Stimulated activated CD8-positive, alpha-beta memory T cell treated with anti-CD3 and anti-CD28 coated beads, Interleukin-12 subunit alpha, Interleukin-12 subunit beta, amount 100 ng/mL, for 1 hour (primary cell): ENCODE measurements at places on chromosomes 7 and 10.

DNA sequence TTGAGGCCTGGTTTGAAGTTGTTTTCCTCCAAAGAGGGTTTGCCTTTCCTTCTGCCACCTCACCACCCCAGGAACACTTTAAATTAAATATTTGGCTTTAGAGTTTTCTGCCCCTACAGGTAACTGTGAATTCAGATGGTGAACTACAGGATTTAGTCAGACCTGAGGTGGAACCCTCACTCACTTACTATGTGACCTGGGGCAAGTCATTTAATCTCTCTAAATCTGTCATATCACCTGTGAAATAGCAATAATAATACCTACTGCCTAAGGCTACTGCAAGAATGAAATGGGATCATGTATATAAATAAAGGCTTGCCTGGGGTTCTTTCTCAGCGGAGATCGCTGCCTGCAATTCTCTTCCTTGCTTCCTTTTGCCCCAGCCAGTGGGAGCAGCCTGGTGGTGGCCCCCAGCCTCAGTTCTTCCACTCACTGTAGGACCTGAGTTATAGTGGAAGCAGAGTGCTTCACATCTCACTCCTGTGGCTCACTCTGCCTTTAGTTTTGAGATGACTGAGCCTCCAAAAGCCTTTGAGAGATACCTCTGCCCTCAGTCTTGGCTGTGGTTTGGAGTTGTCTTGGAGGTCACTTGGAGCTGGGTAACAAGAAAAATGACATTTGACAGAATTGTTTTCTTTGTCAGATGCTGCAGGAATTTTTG is 6.1 kb upstream of the ANKRD2 start:
- DNase-seq = no peak

DNA sequence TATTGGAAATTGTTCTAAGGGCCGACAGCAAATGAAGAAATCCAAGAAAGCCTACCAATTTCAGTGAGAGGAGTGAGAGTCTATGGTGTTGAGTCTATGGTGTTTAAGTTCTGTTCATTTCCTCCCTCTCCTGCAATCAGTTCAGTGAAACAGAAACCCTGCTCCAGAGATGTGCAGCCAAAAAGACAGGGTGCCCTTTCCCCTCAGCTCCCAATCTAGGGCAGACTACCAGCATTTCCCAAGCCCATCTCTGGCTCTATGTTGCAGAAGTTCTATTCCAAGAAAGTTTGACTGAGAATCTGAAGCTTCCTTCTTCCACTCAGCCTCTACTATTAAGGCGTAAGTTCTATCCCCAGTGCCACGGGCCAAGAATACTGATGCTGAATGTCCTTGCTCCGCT is 18.5 kb upstream of the ALOX5 start:
- no peak for DNase-seq

- no peak for DNase-seq
Measured at GRCh38 chr7:107744345-107744750, 406 bp downstream of the CBLL1 start.

- DNase-seq = no peak
Measured at GRCh38 chr7:4724648-4725013, 42.5 kb downstream of the FOXK1 start.

DNA sequence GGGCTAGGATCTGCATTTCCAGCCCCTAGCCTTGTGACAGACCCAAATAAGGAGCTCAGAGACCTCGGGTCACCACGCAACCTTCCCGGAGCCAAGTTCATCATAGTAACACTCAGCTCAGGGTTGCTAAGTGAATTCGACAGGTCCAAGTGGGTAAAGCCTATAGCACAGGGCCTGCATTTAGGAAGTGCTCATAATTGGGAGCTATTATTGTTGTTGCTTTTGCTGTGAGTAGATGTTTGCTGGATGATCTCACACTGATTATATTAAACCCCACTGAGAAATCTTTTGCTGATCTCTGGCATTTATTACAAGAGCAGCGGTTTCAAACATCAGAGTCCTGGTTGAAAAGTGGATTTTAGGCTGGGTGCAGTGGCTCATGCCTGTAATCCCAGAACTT is 20.3 kb upstream of the SAR1A start:
- no peak for DNase-seq

DNA sequence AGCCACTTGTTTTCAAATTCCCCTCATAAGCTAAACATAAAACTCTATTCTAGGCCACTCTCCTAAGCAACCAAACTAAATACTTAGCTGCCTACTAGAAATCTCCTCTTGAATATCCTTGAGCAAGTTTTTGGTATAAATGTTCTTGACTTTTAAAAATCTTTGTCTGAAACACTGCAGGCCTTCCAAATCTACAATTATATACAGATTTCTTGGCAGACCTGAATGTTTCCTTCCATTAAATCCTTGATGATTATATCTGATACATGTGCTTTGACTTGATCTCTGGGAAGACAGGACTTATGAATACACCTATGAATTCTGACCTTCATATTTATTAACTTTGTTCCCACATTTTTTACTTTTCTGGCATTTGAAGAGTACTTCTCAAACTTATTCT is 314.5 kb downstream of the CACNA2D1 start:
- DNase-seq = no peak

DNA sequence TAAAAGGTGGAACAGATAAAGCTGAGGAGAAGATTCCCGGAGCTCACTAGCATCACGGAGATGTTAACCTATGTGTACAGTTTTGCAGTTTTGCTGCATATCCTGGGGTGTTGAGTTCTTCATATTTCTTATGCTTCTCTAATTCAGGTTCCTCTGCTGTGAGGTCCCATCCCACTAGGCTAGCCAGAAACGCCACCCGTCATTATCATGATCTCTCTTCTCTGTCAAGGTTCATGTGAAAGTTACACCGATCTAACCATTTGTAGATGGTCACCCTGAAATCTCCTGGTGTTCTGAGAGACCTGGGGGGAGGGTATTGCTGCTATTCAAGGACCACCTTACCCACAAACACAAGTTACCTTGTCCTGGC is 136.3 kb downstream of the CCDC71L start:
- DNase-seq = no peak

- DNase-seq = no peak
Measured at GRCh38 chr7:157480371-157481050, 143.7 kb downstream of the DNAJB6 start.

DNA sequence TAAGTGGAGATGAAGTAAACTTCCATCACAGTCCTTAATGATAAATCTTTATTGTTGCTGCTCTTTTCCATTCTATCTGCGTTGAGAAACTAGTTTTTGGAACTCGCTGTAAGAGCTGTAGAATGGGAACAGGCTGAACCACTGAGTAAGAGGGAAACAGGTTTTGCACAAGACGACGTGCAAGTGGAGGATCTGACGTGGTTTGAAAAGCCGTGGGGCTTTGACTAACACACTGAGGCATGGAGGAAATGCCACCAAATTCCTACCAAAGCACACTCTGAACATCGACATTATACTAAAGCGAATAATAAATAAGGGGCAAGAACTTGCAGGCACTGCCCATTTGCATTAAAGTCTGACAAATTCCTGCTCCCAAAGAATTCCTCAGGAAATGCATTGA is 160.6 kb downstream of the KLF6 start:
- no peak for DNase-seq

DNA sequence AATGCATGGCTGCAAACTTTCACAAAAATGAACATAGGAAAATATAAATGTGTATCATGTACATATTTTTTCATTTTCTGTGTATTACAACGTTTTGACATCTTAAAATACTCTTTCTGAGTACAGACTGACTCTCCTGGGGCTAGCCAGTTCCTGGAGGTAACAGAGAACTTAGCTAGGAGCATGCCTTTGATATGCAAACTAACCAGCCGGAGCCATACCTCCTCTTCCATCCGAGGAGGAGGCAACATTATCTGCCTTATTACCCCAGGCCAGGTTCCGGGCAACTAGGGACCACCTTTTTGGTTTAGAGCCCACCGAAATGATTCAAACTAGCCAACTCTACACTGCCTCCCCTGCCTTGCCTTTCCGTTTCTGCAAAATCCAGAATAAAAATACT is 33.7 kb upstream of the HECW1 start:
- DNase-seq = no peak

DNA sequence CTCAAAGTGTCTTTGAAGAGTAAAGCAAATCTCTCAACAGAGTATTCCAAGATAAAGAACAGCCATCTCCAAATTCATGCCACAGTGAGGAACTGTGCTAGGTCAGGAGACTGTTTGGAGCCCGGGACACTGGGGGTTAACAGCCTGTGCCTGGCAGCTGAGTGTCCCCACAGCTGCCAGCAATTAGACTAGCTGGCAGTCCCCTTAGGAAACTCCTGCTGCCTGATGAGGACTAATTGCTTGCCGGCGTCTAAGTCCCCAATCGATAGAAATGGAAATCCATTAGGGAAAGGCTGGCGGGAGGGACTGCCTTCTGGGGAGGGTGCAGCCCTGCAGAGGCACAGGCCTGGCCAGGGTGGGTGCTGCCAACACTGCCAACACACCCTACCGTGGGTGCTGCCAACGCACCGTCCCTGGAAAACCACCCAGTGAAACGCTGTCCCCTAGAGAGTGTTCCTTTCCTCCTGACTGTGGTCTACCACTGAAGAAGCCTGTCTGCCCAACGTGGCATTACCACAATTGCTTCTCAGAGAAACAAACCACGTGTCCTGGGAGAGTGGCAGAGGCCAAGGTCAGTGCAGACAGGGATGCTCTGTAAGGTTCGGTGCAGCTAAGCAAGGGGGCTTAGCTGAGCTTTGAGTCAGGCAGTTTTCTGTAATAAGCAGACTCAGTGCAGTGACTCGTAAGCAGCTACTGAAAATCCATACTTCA is 60.8 kb downstream of the XRCC2 start:
- DNase-seq = no peak

DNA sequence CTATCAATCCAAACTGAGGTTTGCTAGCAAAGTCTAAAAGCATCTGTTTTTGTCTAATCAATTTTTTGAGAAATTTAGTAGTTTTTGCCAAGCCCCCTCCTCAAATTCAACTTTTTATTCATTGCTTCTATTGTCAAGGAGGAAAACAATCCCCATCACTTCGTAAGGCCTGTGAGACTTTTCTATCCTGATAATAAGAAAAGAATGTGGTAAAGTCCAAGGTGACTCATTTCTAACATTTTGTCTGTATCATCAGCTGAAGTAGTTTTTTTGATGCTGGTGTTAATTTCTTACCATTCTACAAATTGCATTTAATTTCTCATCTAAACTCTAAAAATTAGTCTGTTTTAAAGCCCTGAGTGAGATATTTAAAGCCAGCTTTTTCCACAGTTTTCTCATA is 11.7 kb downstream of the ANK3 start:
- DNase-seq = no peak

GRCh38 chr10:31135171-31135570 is 103.5 kb upstream of the ZNF438 start:
- DNase-seq = no peak

- DNase-seq = no peak
Measured at GRCh38 chr7:28984217-28984616, 26.1 kb upstream of the TRIL start.

- no peak for DNase-seq
Measured at GRCh38 chr7:107194052-107194451, 25.2 kb downstream of the HBP1 start.

DNA sequence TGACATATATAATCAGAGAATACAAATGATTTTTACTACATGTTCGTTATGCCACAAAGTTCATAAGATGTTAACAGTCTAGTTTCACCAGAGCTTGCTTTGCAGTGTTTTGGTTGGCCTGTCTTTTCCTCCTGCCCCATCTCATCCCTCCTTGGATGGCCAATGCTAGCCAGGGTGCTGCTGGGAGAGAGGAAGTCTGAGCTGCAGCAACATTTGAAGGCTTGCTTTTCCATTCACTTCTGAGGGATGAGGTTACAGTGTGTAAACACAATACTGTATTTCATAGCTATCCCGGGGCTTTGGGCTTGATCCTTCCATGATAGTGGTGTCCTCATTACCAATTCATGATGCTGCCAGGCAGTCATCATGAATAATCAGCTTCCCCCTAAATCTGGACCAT is 170.5 kb downstream of the RAB11FIP2 start:
- no peak for DNase-seq

GRCh38 chr10:70672165-70673042 is at the start of gene ADAMTS14:
Gene ADAMTS14, plus strand, starts transcription at chr10:70672506. Its CDS starts 297 bp downstream, at chr10:70672803.
- DNase-seq = no peak

DNA sequence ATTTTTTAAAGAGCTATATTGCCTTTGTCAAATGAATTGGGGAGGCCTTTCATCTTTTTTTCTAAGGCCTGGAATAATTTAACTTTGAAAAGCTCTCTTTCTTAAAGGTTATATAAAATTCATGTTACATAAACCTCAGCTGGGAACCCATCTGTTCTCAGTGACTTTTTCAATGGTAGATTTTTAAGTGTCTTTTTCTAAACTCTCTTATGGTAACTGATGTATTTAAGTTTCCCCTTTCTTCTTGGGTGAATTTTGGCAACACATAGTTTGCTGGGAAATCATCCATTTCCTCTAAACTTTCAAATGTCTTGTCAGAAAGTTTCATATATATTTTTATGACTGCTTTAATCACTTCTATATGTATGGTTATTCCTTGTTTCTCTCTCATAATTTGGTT is 362.2 kb upstream of the KLF6 start:
- DNase-seq = no peak

GRCh38 chr10:23047201-23048050 is 48.0 kb upstream of the MSRB2 start:
- no peak for DNase-seq

DNA sequence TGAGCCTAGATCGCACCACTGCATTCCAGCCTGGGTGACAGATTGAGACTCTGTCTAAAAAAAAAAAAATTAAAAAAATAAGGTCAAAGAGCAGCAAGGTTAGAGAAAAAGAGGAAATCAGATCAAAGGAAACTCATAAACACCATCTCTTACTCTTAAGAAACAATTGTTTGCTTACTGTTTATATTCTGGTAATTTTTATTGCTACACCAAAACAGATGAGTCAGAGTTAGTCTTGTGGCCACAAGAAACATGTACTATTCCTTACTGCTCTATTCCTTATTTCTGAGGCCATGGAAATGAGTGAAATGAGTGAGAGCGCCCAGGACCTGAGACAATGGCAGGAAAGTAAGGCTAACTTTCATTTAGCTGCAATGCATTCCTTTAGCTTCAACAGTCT is 387.3 kb downstream of the HPSE2 start:
- DNase-seq = no peak

- no peak for DNase-seq
Measured at GRCh38 chr7:23205577-23205908, 23.7 kb downstream of the NUP42 start.

GRCh38 chr10:89242345-89242684 is 9.3 kb downstream of the LIPA start:
- no peak for DNase-seq

DNA sequence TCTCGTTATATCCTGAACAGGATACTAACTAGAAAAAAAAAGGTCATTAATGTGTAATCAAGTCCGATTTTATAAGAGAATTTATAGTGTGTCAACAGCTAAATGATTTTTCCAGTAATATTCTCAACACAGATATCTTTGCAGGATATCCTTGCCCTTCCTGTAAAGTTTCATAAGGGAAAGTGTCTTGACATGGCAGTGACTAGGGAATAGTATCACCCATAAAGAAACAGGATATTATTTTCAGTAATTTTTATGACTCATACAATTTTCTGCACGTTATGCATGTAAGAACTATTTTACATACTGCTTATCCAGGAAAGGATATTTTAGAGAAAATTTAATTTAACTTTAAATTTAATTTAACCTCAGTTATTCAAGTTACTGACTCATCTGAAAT is 19.5 kb upstream of the PNLIP start:
- no peak for DNase-seq

GRCh38 chr7:22579961-22580360 is 80.0 kb upstream of the STEAP1B start:
- no peak for DNase-seq
